ENCODE measurements at places on chromosomes 5 and 9.

- peaks cover 10% of the 10 kb centered on the region for H3K36me3 ChIP-seq
- DNase-seq = no peak
- peaks cover 42% of the 10 kb centered on the region for H3K4me1 ChIP-seq
- H3K4me3 ChIP-seq = peak overlapping the region; percentile 87
Observed at GRCh38 chr5:177552839-177553455, 1.4 kb downstream of the FAM193B start.

GRCh38 chr9:71384343-71384742, 262.9 kb upstream of the TRPM3 start:
- H3K4me1 ChIP-seq = no peaks in the 10 kb centered on the region
- DNase-seq = no peak
- no peaks in the 10 kb centered on the region for H3K36me3 ChIP-seq
- no peak overlapping the region for H3K4me3 ChIP-seq

DNA sequence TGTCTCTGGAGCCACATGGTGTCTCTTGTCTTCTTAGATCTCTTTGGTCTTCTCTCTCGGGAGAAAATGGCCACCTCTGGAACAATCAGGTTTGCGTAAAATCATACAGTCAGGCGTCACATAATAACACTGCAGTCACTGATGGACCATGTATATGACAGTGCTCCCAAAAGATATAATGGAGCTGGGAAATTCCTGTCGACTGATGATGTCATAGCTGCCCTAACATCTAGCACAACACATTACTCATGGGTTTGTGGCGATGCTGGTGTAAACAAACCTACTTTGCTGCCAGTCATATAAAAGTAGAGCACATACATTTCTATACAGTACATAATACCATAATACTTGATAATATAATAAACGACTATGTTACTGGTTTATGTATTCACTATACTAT, 30.1 kb upstream of the RAI14 start:
- H3K27ac ChIP-seq = no peak overlapping the region
- DNase-seq = no peak
- no peak overlapping the region for H3K4me3 ChIP-seq
- H3K4me1 ChIP-seq = peaks cover 19% of the 10 kb centered on the region

DNA sequence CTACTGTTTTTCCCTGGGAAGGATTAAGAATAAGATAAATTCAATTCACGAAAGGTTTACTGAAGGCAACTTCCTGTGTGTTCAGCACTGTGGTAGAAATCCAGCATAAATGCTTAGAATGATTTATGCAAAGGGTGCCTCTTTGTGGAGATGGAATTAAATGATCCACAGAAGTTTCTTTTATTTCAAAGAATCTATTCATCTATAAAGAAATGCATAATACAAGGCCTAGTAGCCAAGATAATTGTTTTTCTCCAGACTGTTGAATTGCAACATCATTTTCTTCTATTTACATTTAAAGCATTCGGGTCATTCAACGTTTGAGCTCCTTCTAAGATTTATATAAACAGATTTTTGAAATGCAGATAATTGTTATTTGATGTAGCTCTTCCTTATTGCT, 138.8 kb upstream of the NFIL3 start:
- DNase-seq = no peak
- H3K27me3 ChIP-seq = peaks cover 15% of the 10 kb centered on the region
- H3K36me3 ChIP-seq = no peaks in the 10 kb centered on the region
- H3K4me1 ChIP-seq = peaks cover 5% of the 10 kb centered on the region

GRCh38 chr5:100872408-100873190, 30.5 kb downstream of the ST8SIA4 start:
- H3K27me3 ChIP-seq = peaks cover 3% of the 10 kb centered on the region
- no peaks in the 10 kb centered on the region for H3K36me3 ChIP-seq
- no peak overlapping the region for H3K27ac ChIP-seq

GRCh38 chr9:80839821-80840675, 849.3 kb downstream of the TLE1 start:
- peaks cover 31% of the 10 kb centered on the region for H3K4me1 ChIP-seq
- no peak overlapping the region for H3K4me3 ChIP-seq
- no peaks in the 10 kb centered on the region for H3K27me3 ChIP-seq
- no peaks in the 10 kb centered on the region for H3K36me3 ChIP-seq

DNA sequence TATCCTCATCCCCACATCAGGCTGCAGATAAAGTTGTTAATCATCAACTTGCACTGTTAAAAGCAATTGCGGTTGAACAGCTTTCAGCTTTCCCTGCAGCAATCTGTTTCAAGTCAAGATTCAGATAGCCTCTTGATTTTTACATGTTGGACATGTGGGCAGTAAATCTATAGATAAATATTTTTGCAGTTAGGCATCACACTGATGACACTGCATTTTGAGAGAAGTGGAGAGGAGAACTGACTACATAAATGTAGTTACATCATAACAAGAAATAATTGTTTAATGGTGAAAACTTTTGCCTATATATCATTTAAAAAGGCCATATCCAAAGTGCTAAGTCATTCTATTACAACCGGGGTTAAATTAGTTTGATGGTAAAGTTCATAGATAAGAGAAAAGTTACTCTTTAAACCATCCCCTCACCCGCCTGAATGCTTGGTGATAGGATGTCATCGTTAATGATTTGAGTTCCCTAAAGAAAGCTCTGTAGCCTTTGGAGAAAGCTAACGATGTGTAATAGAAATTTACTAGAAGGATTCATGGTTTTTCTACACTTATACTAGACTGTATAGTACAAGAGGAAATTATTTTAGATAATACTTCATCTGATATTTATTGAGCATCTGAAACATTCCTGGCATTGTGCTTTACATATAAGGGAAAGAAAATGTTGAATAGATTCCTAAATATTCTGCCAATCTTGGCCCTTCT, 30.8 kb upstream of the ALDH1A1 start:
- no peak overlapping the region for H3K27ac ChIP-seq
- H3K4me1 ChIP-seq = no peaks in the 10 kb centered on the region
- no peak for DNase-seq
- no peak overlapping the region for H3K4me3 ChIP-seq

DNA sequence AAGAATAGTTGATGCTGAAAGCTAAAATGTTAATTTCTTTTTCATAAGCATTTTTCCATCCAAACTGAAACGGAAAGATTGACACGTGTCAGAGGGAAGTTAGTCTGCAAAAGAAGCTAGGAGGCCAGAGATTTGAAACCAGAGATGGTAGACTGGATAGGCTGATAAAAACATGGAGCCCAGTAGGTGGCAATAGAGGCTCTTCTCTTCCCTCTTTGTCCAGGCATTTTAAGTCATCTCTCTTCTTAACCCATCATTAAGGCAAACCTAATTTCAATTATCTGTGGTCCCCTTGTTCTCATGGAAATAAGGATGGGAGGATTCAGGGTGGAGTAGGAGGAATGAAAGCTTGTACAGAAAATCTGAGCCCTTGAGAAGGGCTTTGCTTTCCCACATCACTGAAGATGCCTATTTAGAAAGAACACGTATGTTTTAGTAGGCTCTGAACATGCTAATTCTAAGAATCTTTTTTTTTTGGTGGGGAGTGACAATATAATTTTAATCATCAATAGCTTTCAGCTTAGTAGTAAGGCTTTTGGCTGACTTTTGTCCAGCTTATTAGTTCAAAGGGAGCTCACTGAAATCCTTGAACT, 66.6 kb downstream of the ZNF474 start:
- no peak overlapping the region for H3K27ac ChIP-seq
- no peaks in the 10 kb centered on the region for H3K36me3 ChIP-seq
- H3K4me3 ChIP-seq = no peak overlapping the region
- no peak for DNase-seq
- H3K27me3 ChIP-seq = peaks cover 38% of the 10 kb centered on the region

- DNase-seq = no peak
- no peak overlapping the region for H3K27ac ChIP-seq
- H3K36me3 ChIP-seq = no peaks in the 10 kb centered on the region
- H3K27me3 ChIP-seq = peaks cover 5% of the 10 kb centered on the region
- no peaks in the 10 kb centered on the region for H3K4me1 ChIP-seq
- H3K4me3 ChIP-seq = no peak overlapping the region
Observed at GRCh38 chr5:146643776-146644175, 127.8 kb upstream of the GPR151 start.

DNA sequence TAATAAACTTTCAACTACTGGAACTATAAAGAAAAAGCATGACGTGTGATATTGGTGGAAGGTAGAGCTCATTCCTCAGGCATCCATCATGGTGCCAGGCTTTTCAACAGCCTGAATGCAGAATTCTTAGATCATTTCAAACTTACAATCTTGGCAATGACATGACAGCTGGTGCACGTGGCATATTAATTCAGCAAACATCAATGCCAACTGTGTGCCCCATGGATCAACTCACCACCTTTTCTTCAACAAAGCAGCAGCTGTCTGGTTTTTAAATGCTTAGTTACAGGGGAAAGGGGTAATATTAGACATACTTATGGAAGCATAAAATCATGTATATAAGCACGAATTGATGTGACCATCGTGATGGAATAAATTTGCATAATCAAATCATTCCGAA, 56.0 kb upstream of the OR13F1 start:
- H3K4me3 ChIP-seq = no peak overlapping the region
- no peaks in the 10 kb centered on the region for H3K36me3 ChIP-seq
